ENCODE measurements at places on chromosomes 2 and 18.

DNA sequence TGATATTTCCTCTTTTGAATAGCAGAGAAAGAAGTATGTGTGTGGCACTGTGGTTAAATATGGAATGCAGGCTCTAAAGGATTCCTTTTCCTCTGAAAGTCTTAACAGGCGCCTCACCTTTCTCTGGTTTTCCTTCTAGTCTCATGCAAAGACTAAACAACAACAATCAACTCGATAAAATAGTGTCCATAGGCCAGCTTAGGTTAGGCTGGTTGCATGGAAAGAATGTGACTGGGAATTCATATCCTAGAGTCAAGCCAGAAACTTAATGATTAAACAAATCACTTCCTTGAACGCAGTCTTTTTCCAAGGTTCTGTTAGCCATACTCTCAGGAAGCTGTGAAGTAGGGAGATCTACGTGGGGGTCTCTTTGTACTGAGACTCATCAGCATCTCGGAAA lies 800.8 kb upstream of the ID2 start:
- DNase-seq, result no peak

DNA sequence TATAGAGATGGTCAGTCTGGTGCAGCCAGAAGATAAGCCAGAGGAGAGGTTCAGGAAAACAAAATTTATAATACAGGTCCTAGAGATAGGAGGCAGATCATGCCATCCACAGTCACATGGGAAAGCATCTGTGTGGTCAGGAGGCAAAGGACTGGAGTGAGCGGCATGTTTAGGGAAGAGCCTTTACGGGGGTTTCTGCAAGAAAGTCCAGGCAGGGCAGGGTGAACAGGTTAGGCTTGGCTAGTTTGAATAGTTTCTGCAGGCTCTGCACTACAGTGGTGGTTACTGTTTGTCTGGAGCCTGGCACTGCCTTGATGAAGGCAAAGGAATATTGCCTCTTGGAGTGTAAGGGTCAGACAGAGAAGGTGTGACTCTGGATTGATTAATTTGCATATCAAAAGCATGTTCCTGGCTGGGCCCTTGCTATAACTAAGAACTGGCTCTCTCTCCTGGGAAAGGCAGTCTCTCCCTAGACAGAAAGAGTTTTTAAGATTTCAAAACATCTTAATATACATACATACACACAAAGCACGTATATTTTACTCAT lies 1034.7 kb upstream of the CHAC2 start:
- no peak for DNase-seq

DNA sequence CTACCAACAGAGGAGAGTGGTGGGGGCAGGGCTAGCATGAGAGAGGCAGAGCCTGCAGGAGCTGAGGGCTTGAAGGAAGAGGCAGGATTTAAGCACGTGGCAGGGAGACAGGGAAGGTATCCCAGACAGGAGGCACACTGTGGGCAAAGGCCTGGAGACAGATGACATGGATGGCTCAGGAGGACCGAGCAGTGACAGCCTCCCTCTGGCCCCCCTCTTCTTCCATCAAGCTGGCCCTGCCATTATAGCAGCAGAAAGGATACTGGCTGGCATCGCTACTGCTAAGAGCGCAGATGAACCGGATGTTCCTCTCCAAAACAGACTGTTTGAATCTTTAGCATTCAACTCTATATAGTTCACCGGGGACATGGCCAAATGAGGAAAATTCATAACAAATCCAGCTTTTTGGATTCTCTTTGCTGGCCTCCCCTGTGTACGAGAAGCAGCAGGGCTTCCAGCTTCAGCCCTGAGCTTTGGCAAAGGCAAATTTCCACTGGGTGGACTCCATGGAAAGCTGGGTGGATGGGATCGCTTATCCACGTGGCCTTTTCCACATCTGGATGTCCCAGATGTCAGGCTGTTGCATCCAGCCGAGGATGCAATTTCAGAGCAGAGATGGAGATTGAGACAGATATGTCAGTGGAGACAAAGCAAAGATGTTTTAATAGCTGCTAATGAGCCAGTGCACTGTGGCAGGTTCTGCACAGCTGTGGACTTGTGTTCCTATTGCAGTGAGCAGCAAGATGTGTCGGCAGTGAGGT lies 36.2 kb downstream of the CAPN13 start:
- no peak for DNase-seq

GRCh38 chr2:40531359-40531758 lies 79.5 kb upstream of the SLC8A1 start:
- DNase-seq, result no peak

GRCh38 chr2:101759162-101759561 lies 61.7 kb downstream of the MAP4K4 start:
- DNase-seq, result peak; percentile 23

GRCh38 chr2:235614900-235615712 lies 121.3 kb downstream of the AGAP1 start:
- DNase-seq, result peak; percentile 23

- no peak for DNase-seq
Measured at GRCh38 chr2:197042739-197043196, 116.3 kb upstream of the PGAP1 start.

DNA sequence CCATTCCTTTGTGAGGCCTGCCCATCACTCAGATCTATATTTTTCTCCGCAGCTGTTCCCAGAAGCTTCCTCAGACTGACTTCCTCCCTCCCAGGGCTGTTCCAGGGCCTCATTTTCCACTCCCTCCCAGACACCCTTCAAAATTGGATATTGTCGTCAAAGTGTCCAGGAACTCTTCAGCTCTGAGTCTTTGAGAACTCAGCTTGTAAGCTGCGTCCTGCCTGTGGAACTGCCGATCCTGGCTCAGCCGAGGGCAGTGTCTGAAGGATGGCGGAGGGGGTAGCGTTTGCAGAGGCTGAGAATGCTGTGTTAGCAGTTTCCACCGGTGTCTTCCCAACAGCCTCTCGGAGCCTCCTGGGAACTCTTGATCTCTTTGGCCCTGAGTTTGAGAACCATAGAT lies 27.1 kb downstream of the NCK2 start:
- DNase-seq, result no peak

DNA sequence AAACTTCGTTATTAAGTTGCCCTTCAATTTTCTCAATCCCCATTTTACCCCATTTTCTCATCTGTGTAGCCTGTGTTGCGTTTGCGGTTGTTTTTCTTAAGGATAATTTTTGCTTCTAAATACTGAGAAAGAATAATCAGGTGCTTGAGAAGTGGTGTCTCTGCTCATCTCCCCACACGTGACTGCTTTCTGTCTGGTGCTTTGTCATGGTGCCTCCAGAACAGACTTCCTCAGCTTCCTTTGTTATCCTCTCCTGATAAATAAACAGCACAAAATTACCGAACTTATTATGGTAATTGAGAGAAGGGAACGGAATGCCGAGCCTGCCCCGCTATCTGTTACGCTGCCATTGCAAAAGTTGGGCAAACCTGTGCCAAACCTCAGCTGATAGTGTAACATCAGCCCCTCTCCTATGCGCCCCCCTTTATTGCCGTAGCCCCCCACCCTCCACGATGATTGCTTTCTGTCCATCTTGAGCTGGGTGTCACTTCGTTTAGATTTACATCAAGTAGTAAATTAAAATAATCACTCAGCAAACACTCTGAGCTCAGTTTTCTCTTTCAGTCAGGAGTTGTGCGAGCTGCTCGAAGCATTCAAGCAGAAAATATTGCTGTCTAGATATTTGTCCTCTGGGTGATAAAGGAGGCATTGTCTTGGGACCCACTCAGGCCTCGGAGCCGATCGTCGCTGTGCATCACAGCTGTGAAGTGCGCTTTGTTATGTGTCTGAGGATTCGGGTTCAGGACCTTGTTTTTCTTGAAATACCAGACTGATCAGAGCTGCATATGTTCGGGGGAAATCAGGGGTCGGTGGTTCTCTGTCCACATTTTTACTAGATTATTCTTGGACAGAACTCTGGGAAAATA lies 1008.5 kb upstream of the FANCL start:
- DNase-seq, result no peak

- DNase-seq, result no peak
Measured at GRCh38 chr2:181120625-181121024, 140.2 kb downstream of the UBE2E3 start.

GRCh38 chr2:216083464-216084281 lies 2.0 kb downstream of the TMEM169 start:
- no peak for DNase-seq

DNA sequence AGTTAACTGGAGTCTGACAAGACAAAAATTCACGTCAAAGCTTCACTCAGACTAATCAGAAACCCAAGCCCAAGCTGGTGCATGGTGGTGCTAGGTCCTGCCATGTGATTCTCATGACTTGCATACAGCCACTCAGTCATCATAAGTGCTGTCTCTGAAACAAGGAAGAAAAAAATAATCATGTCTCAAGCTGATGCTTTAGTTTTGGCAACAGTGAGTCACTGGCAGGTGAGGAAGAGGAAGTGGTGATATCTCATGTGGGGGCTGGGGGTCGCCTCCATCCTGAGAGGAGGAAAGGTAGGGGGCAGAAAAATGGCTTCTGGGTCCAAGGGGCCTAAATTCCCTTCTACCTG lies 136.3 kb downstream of the TMEM163 start:
- DNase-seq, result no peak

DNA sequence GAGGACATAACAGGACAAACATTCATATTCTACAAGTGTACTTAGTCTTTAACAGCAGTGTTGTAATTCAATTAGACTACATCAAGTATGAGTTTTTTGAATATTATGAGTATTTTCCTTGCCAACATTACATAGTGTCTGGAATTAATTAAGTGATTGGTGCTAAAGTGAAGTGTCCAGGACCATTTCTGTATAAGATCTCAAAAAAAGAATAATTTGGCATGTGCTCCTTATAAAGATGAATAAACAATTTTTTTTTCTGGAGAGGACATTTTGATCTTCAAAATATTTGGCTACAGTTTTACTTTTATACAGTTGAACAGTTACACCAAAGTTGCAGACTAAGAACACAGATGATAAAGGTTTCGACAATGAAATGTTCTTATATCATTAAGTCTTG lies 15.1 kb upstream of the EPB41L3 start:
- no peak for DNase-seq

GRCh38 chr2:120430957-120431356 lies 85.0 kb downstream of the INHBB start:
- DNase-seq, result no peak
